Nasal cavity respiratory epithelium epithelial cell of viscerocranial mucosa (primary cell): ENCODE measurements at places on chromosomes 12 and 14. TPM values are rescaled to one million over a fixed set of nuclear protein-coding genes. Genes with fewer than 3 reads are reported as not detected.

The RGS6 gene
- total RNA-seq: not detected in 2 replicates

The TGFB3 gene
- 0.34 and 3.2 TPM in 2 replicates for total RNA-seq

The ZNF891 gene
- total RNA-seq: 0.34 and 1.6 TPM in 2 replicates

The UBR7 gene
- 16.4 and 24.5 TPM in 2 replicates for total RNA-seq

The SMAGP gene
- 8.9 and 24.6 TPM in 2 replicates for total RNA-seq

The LMNTD1 gene
- 0.14 TPM in 1 of 2 replicates, not detected in the other for total RNA-seq

The MED13L gene
- 52.6 and 108 TPM in 2 replicates for total RNA-seq

The DAO gene
- total RNA-seq: not detected in 2 replicates

The TCTN2 gene
- total RNA-seq: 2.7 and 5.0 TPM in 2 replicates

The C12orf42 gene
- not detected in 2 replicates for total RNA-seq

The CAPS2 gene
- total RNA-seq: 2.7 and 6.1 TPM in 2 replicates

The ANKS1B gene
- 0.07 TPM in 1 of 2 replicates, not detected in the other for total RNA-seq
